ENCODE measurements at places on chromosomes 1 and 21. TPM values are rescaled to one million over a fixed set of nuclear protein-coding genes. Genes with fewer than 3 reads are reported as not detected.
A peak's percentile ranks its signal among the peaks of the same experiment; 100 is the strongest.

ATAD3A gene
- 35.7 TPM for total RNA-seq

CD1C gene
- 0.46 TPM for total RNA-seq

PCP4 gene
- total RNA-seq = not detected

THEM5 gene
- not detected for total RNA-seq

TMEM81 gene
- total RNA-seq = 4.1 TPM

TMEM82 gene
- total RNA-seq = not detected

GPR3 gene
- 0.72 TPM for total RNA-seq

OR2M3 gene
- total RNA-seq = not detected

CFAP107 gene
- not detected for total RNA-seq

CACHD1 gene
- 1.1 TPM for total RNA-seq

TTC34 gene
- total RNA-seq = 1.3 TPM

G0S2 gene
- 1.4 TPM for total RNA-seq

C2CD4D gene
- 2.3 TPM for total RNA-seq

FCRL2 gene
- not detected for total RNA-seq

C1orf216 gene
- 17.4 TPM for total RNA-seq

SLC44A3 gene
- not detected for total RNA-seq

PDE9A gene
- 4.2 TPM for total RNA-seq

IRF6 gene
- 1.0 TPM for total RNA-seq

CFHR3 gene
- not detected for total RNA-seq

GRCh38 chr1:106584107-106584506 is 472.4 kb upstream of the PRMT6 start:
- DNase-seq = no peak

- no peak for DNase-seq
These were observed 459.3 kb downstream of the ADGRL2 start for GRCh38 chr1:82260051-82260450.

GRCh38 chr1:33392206-33392605 is 38.7 kb downstream of the PHC2 start:
- DNase-seq = no peak

- DNase-seq = no peak
These were observed 117.1 kb upstream of the COL6A1 start for GRCh38 chr21:45864436-45864835.

- DNase-seq = no peak
These were observed 14.1 kb upstream of the DEGS1 start for GRCh38 chr1:224168859-224169380.

- no peak for DNase-seq
These were observed 53.4 kb downstream of the MIER1 start for GRCh38 chr1:66978201-66978600.

- DNase-seq = no peak
These were observed 20.8 kb upstream of the DDOST start for GRCh38 chr1:20681999-20682398.

DNA sequence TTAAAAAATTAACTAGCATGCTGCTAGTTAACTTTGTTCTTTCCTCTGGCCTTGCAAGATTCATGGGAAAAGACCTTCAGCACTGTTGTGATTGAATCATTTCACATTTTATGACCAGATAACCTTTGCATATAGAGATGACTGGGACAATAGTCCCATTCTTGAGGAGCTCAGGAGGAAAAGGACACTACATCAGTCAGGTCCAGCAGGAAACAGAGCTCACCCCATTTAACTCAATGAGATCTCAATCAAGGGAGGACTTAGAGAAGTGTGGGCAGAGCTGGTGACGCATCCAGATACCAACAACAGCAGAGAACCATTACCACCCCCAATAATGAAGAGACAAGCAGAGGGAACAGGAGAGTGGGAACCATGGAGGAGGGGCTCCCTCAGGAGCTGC is 109.4 kb upstream of the GUCA2B start:
- DNase-seq = no peak

- no peak for DNase-seq
These were observed 6.7 kb downstream of the RPL5 start for GRCh38 chr1:92838519-92838918.

DNA sequence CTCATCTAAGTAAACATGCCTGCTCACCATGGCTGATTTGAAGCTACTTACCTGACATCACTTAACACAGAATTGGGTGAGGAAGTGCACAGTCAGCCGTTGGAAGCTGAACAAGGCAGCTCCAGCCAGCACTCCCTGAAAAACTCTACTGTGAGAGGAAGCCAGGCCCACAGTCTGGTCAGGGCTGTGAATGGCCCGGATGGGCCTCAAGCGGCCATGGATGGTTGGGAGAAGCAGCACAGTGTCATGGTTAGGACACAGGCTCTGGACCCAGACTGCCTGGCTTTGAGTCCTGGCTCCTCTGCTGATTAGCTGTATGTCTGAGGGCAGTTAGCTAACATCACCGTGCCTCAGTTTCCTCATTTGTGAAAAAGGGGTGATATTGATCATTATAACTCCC is 267.8 kb downstream of the GRIK3 start:
- DNase-seq = no peak

DNA sequence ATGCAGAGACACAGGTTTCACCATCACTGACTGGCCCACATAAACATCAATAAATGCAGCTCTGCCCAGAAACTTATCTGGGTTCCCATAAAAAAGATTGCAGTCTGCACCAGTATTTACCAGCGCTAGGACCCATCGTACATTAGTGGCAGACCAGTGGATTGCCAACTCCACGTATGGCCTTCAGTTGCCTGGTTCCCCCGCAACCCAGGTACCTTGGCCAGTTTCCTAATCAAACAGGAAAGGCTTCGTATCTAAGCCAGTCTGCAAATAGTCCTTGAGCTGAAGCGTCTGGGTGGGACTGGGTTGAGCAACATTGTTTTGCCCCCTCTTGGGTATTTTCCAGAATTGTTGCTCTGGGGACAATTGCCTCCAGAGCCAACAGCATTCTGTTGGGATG is 1639.3 kb downstream of the MRPL39 start:
- no peak for DNase-seq

DNA sequence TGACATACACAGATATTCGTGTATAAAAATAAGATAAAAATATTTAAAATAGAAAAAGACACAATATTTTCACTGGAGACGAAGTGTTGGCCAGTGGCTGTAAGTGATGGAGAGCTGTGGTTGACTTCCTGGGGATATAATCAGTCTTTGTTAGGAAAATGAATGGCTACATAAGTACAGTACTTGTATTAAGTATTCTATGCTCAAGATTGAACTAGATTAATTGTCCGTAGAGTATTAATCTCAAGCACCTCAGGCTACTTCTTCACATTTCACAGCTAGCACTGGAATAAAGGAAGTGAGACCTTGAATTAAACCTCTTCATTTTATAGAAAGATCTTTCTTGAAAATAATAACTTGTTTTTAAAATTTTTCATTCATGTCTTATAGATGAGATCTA is 39.0 kb upstream of the RGS5 start:
- no peak for DNase-seq

GRCh38 chr1:34824817-34825454 is 32.1 kb downstream of the GJA4 start:
- no peak for DNase-seq

DNA sequence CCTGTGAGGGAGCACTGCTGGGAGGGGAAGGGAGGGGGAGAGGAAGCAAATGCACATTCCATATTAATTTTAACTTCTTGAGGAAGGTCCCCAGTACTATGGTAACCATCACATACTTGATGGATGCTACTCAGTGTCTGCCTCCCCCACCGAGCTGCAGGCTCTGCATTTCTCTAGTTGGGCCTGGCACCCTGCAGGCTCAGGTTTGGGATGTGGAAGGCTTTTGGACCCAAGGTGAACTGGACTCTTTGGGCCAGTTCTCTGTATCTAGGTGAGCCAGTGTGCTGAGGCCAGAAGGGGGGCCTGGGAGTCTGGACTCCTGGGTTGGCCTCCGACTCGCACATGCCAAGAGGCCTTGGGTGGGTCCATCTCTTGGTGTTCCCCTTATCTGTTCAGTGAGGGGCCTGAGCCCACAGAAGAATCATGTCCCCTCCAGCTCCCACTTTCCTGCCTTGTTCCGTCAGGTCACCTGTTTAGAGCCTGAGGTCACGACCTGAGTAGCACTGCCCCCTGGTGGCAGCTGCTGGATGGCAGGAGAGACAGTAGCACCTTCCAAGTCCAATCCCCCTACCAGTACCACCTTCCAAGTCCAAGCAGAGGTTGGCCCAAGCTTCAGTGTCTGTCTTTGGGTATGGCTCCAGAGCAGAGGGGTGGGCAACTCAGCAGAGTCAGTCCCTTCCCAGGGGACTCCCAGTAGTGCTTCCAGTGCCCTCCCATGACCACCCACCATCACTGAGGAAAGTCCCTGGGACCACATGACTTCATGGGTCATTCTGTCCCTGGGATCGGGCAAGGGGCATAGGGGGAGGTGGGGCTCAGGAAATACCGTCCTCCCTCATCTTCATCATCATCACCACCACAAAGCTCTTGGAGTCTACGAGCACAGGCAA is 241.8 kb downstream of the TRABD2B start:
- no peak for DNase-seq

GRCh38 chr1:166169182-166169581 is 2.4 kb upstream of the FAM78B start:
- DNase-seq = no peak

GRCh38 chr1:12052997-12053686 is 10.0 kb upstream of the TNFRSF8 start:
- DNase-seq = no peak

GRCh38 chr1:55313903-55314302 is 98.7 kb upstream of the USP24 start:
- DNase-seq = no peak

- peak; percentile 15 for DNase-seq
These were observed 5.5 kb upstream of the PLEKHM2 start for GRCh38 chr1:15678578-15678977.

GRCh38 chr1:58390091-58390490 is 156.4 kb downstream of the OMA1 start:
- DNase-seq = no peak

DNA sequence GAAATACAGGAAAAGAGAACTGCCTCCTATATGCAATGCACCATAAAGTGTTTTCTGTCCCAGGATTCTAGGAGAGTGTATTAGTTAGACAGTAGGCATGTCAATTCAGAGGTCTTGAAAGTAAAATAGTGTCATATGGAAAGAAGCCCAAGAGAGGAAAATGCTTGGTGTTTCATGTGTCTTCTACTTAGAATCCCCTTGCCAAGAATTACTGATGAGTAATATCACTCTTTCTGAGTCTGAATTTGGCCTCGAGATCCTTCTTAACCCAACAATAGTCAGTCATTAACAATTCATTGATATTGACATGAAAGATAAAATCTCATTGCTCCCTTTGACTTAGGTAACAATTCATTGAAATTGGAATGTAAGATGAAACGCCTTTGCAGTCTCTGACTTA is 972.2 kb downstream of the TTLL7 start:
- no peak for DNase-seq

DNA sequence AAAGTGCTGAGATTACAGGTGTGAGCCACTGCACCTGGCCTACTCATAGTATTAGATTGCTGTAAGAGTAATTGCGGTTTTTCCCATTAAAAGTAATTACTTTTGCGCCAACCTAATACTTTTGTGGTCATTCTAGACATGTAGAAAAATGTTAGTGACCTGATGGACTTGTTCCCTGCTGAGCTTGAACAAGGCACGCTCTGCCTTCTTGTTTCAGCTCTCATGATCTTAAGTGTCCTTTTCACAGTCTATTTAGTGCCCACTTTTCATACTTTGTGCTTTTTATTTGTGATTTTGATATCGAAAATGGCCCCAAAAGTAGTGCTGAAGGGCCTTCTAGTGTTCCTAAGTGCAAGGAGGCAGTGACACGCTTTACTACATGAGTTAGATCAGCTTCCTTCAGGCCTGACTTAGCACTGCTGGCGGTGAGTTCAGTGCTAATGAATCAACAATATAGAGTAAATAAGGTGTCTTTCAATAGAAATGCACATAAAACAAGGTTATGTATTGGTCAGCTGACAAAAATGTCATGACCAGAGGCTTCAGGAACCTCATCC is 5.6 kb upstream of the RD3 start:
- DNase-seq = no peak

DNA sequence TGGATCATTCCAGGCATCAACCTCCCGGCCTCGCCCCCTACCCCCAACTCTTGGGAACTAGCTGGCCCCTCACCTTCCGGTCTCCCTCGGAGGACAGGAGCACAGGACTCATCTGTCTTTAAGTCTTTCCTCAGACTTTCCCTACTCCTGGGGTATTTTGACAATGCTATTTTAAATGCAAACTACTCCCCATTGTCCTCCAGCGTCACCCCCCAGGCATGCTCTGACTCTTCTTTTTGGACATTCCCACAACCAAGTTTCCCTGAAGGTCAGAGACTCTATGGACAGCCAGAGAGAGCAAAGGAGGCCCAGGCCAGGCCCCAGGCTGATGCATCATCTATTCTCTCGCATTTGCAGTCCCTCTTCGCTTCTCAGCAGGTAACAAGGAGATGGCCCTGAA is 424.3 kb downstream of the PCP4 start:
- no peak for DNase-seq

DNA sequence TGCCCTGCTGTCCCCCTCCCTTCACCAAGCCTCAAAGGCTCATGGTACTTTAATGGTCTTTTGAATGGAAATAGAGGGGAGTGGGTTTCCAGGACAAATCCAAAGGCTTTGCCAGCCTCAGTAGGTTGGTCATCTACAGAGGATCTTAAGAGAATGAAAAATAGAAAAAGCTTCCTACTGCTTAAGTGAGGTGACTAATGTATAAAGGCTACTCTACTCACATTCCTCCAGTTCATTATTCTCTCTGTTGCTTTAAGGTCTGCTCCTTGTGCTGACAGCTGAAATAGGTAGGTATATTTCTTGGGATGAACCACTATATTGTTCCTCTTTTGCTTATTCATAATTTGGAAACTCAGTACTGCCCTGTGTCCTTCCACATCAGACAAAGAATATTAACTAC is 10.4 kb upstream of the CHIA start:
- DNase-seq = no peak

- no peak for DNase-seq
These were observed 5.7 kb downstream of the S1PR1 start for GRCh38 chr1:101242324-101243050.

- no peak for DNase-seq
These were observed 21.4 kb downstream of the SFPQ start for GRCh38 chr1:35171579-35171978.

DNA sequence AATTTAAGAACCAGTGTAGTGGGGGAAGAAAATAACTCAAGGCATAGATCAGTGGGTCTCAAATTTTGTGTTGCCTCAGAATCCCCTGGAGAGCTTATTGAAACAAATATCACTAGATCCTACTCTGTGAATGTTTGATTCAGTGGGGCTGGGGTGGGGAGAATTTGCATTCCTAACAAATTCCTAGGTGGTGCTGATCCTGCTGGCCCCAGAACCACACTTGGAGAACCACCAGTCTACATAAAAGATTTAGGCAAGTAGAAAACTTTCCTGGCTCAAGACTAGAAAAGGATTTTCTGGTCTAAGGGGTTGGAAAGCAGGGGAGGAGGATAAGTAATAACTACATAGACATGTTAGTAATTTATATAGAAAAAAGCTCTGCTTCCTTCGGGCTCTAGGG is 34.1 kb upstream of the C1orf21 start:
- no peak for DNase-seq

Measured in activated naive CD4-positive, alpha-beta T cell treated with anti-CD3 and anti-CD28 coated beads, Interleukin-2, amount 50 U/mL, for 72 hours (primary cell).